ENCODE measurements at places on chromosomes 16 and 17. TPM values are rescaled to one million over a fixed set of nuclear protein-coding genes. Genes with fewer than 3 reads are reported as not detected.

The TBX6 gene
- total RNA-seq: 1.6 TPM

- no peak for DNase-seq
- peak overlapping the region; percentile 82 for H3K27ac ChIP-seq
- no peaks in the 10 kb centered on the region for H3K36me3 ChIP-seq
- H3K27me3 ChIP-seq: no peaks in the 10 kb centered on the region
- peaks cover 8% of the 10 kb centered on the region for H3K4me1 ChIP-seq
Measured at GRCh38 chr17:35568561-35568960, 7.9 kb upstream of the SLFN14 start.

The POLR3E gene
- total RNA-seq: 44.3 TPM

- DNase-seq: no peak
- no peak overlapping the region for H3K27ac ChIP-seq
- no peaks in the 10 kb centered on the region for H3K36me3 ChIP-seq
- no peaks in the 10 kb centered on the region for H3K4me1 ChIP-seq
- H3K27me3 ChIP-seq: no peaks in the 10 kb centered on the region
- no peak overlapping the region for H3K4me3 ChIP-seq
Measured at GRCh38 chr17:82180776-82181528, 31.7 kb downstream of the CCDC57 start.

The ZNF821 gene
- total RNA-seq: 6.6 TPM

The TMEM235 gene
- not detected for total RNA-seq

The DLX4 gene
- total RNA-seq: 1.3 TPM

- peaks cover 83% of the 10 kb centered on the region for H3K27me3 ChIP-seq
- H3K4me1 ChIP-seq: peaks cover 10% of the 10 kb centered on the region
- H3K36me3 ChIP-seq: no peaks in the 10 kb centered on the region
- H3K4me3 ChIP-seq: no peak within 1 kb of the TSS
- DNase-seq: no peak
Measured at GRCh38 chr17:44655983-44656710, at the start of gene MEIOC. Gene MEIOC (plus strand): TSS chr17:44656468. CDS start chr17:44656614, 146 bp downstream.

The SMIM22 gene
- total RNA-seq: 28.6 TPM
